ENCODE measurements at places on chromosomes 11 and 22. TPM values are rescaled to one million over a fixed set of nuclear protein-coding genes. Genes with fewer than 3 reads are reported as not detected.

GRCh38 chr11:13782390-13783075, 114.1 kb downstream of the FAR1 start:
- H3K4me3 ChIP-seq = no peak overlapping the region
- H3K4me1 ChIP-seq = no peaks in the 10 kb centered on the region
- DNase-seq = no peak
- no peaks in the 10 kb centered on the region for H3K36me3 ChIP-seq
- no peaks in the 10 kb centered on the region for H3K27me3 ChIP-seq
- no peak overlapping the region for H3K27ac ChIP-seq

DNA sequence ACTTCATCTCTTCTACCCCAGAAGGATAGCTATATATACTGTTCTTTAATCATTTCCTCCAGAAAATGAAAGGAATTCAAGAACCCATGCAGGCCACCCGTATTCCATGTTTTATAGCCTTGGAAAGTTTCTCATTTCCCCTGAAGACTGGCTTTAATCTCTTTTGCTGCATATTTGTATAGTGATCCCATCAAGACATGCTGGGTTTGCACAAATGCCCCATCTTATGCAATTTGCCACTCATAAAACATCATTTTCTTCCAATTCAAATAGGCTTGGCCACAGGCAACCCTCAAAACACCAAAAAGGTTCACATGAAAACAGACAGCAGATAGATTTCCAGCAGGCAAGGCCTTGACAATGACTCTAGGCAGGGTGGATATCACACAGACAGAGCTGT, 28.3 kb upstream of the APOA1 start:
- no peak for DNase-seq
- H3K4me3 ChIP-seq = no peak overlapping the region
- peaks cover 15% of the 10 kb centered on the region for H3K36me3 ChIP-seq

GRCh38 chr22:46121523-46122287, 28.6 kb upstream of the PPARA start:
- no peak overlapping the region for H3K27ac ChIP-seq
- no peak overlapping the region for H3K4me3 ChIP-seq
- no peaks in the 10 kb centered on the region for H3K36me3 ChIP-seq
- no peaks in the 10 kb centered on the region for H3K27me3 ChIP-seq
- no peak for DNase-seq

- no peak overlapping the region for H3K27ac ChIP-seq
- H3K27me3 ChIP-seq = no peaks in the 10 kb centered on the region
- no peak for DNase-seq
Observed at GRCh38 chr11:78453140-78453935, 35.7 kb upstream of the GAB2 start.

Gene MYO7A
- 27.9 TPM for total RNA-seq

GRCh38 chr11:10686311-10686710, 7.2 kb downstream of the IRAG1 start:
- H3K4me1 ChIP-seq = peaks cover 12% of the 10 kb centered on the region
- DNase-seq = no peak
- no peaks in the 10 kb centered on the region for H3K27me3 ChIP-seq
- H3K36me3 ChIP-seq = peaks cover 7% of the 10 kb centered on the region
- no peak overlapping the region for H3K4me3 ChIP-seq
- H3K27ac ChIP-seq = peak overlapping the region; percentile 13

- no peaks in the 10 kb centered on the region for H3K36me3 ChIP-seq
- H3K27me3 ChIP-seq = no peaks in the 10 kb centered on the region
- H3K27ac ChIP-seq = no peak overlapping the region
Observed at GRCh38 chr11:105732611-105733010, 122.7 kb downstream of the GRIA4 start.

Gene OR4A16
- not detected for total RNA-seq

- H3K27ac ChIP-seq = no peak overlapping the region
- no peaks in the 10 kb centered on the region for H3K27me3 ChIP-seq
- H3K4me3 ChIP-seq = no peak overlapping the region
Observed at GRCh38 chr22:45612940-45613339, 58.7 kb upstream of the ATXN10 start.

DNA sequence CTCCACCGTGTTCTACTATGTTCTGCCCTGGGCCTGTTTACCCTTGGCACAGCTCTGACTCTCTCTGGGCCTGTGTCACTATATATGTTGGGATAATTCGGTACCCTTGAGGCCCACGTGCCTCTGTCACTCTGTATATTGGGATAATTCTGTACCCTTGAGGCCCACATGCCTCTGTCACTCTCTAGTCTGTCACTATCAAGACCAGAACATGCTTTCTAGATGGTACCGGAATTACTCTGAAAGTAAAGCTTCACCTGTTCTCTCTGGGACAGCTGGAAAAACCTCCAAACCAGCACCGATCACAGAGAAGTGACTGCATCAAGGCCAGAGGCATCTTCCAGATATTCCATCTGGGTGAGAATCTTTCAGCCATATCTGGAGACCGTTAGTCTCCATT, 9.3 kb upstream of the FCHSD2 start:
- H3K36me3 ChIP-seq = no peaks in the 10 kb centered on the region
- no peak overlapping the region for H3K4me3 ChIP-seq
- peak overlapping the region; percentile 24 for H3K27ac ChIP-seq
- H3K27me3 ChIP-seq = no peaks in the 10 kb centered on the region
- DNase-seq = no peak

DNA sequence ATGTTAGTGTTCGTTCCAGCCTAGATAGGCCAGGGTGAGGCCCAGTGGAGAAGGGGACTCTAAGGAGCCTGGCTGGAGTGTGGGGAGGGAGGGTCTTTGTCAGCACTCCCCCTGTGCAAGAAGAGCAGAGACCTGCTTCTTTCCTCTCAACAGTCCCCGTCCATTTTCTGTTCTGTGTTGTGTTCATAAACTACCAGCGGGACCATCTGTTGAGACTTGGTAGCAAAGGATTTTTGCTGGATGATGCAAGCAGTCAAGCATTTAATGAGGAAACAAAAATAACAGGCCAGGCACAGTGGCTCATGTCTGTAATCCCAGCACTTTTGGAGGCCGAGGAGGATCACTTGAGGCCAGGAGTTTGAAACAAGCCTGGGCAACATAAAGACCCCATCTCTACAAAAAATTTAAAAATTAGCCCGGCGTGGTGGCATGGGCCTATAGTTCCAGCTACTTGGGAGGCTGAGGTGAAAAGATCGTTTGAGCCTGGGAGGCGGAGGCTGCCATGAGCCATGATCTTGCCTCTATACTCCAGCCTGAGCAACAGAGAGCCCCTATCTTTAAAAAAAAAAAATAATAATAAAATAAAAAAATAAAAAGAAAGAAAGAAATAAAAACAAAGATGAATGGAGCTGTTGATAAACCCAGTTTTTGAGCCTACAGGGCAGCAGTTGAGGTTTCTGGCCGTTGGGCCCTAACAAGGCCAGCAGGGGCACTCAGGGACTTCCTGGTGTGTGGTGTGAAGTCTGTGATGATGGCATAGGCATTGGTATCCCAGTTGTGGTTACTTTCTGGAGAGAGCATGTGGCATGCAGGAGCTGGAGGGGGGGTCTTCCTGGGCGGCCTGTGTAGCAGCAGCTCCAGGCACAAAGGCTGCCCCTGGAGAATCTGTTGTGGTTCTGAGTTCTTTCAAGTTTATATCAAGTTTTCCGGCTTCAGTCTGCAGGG, 1.7 kb upstream of the TXNRD2 start:
- peaks cover 2% of the 10 kb centered on the region for H3K4me1 ChIP-seq
- no peaks in the 10 kb centered on the region for H3K36me3 ChIP-seq
- no peak overlapping the region for H3K4me3 ChIP-seq
- no peaks in the 10 kb centered on the region for H3K27me3 ChIP-seq

DNA sequence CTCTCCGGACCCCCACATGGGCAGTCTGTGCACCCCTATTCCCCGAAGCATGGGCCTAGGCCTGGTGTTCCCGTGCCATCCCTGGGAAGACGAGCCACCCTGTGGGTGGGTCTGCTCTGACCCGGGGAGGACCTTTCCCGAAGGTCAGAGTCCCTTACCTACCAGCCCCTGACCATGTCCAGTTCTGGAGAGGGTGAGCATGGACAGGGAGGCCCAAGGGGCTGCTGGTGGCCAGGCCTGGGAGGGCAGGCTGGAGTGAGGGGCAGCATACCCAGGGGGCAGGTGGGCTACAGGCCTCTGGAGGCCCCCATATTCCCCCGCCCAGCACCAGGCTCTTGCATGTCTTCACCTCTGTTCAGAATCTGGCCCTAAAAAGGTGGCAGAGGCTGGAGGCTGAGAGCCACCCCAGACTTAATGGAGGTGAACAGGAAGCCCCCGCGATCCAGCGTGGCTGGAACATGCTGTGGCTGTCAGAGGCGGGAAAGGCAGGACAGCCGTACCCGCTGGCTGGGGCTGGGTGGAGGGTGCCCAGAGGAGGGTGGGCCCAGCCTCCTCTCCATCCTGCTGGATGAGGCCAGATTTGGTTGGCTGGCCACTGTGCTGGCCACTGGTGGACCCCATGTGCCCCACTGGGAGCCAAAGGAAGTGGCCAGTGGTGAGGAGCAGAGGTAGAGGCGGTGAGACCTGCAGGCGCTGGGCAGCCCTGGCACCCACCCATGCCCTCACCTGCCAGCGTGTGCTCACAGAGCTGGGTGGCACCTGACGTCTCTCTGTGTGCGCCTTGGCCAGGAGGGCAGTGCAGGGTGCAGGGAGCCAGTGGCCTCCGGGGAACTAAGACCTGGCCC, 11.2 kb upstream of the SYT8 start:
- H3K4me1 ChIP-seq = no peaks in the 10 kb centered on the region
- H3K27ac ChIP-seq = no peak overlapping the region
- H3K27me3 ChIP-seq = no peaks in the 10 kb centered on the region
- no peaks in the 10 kb centered on the region for H3K36me3 ChIP-seq
- no peak for DNase-seq
- no peak overlapping the region for H3K4me3 ChIP-seq

- H3K27ac ChIP-seq = no peak overlapping the region
- H3K36me3 ChIP-seq = peaks cover 11% of the 10 kb centered on the region
- no peaks in the 10 kb centered on the region for H3K27me3 ChIP-seq
- H3K4me3 ChIP-seq = no peak overlapping the region
- no peak for DNase-seq
- peaks cover 3% of the 10 kb centered on the region for H3K4me1 ChIP-seq
Observed at GRCh38 chr22:26474682-26475081, 8.9 kb downstream of the HPS4 start.

Gene ISX
- not detected for total RNA-seq

GRCh38 chr11:15621565-15621964, 506.8 kb downstream of the INSC start:
- no peak for DNase-seq
- H3K27me3 ChIP-seq = no peaks in the 10 kb centered on the region
- no peaks in the 10 kb centered on the region for H3K36me3 ChIP-seq
- H3K4me3 ChIP-seq = no peak overlapping the region
- H3K27ac ChIP-seq = no peak overlapping the region
- H3K4me1 ChIP-seq = no peaks in the 10 kb centered on the region

Gene CST6
- 14.0 TPM for total RNA-seq

GRCh38 chr11:131998020-131998419, 627.6 kb downstream of the NTM start:
- H3K4me1 ChIP-seq = no peaks in the 10 kb centered on the region
- no peaks in the 10 kb centered on the region for H3K27me3 ChIP-seq
- no peak overlapping the region for H3K4me3 ChIP-seq
- no peak for DNase-seq
- no peaks in the 10 kb centered on the region for H3K36me3 ChIP-seq

DNA sequence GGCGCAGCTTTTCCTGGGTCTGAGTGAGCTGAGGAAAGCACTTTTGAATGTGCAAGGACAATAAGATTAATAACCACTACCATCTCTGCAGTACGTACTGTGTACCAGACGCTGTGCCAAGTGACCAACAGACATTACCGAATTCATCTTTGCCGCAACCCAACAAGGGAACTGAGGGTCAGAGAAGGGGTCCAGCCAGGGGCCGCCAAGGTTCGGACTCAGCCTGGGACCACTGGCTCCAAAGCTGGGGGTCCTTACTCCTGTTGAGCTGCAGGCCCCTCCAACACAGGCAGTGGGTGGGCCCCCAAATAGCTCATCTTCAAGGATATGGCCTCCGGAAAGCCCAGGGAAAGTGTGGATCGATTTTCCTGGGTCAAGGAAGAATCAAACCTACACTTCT, 55.0 kb upstream of the EMID1 start:
- H3K27me3 ChIP-seq = no peaks in the 10 kb centered on the region
- H3K36me3 ChIP-seq = no peaks in the 10 kb centered on the region
- no peak overlapping the region for H3K4me3 ChIP-seq
- H3K4me1 ChIP-seq = no peaks in the 10 kb centered on the region

Gene SLC37A2
- total RNA-seq = 11.8 TPM

Gene KDELR3
- total RNA-seq = 24.0 TPM

DNA sequence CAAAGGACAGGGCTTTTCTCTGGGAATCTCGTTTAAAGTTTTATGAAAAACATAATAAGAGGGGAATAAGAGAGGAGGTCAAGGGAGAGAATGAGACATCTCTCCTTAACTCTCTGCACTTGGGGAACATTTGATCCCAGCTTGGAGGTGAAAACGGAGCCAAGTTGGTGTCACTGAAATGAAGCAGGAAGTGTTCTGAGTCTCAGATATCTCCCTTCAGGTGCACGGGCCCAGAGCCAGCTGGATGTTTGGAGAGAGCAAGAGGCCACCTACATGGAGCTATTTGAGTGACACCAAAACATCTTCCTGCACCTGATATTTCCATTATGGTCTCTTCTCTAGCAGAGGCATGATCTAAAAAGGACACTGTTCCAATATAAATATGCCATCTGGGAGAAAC, 85.7 kb downstream of the BLID start:
- peaks cover 2% of the 10 kb centered on the region for H3K4me1 ChIP-seq
- H3K27me3 ChIP-seq = no peaks in the 10 kb centered on the region
- H3K27ac ChIP-seq = no peak overlapping the region
- H3K36me3 ChIP-seq = peaks cover 2% of the 10 kb centered on the region
- H3K4me3 ChIP-seq = no peak overlapping the region

DNA sequence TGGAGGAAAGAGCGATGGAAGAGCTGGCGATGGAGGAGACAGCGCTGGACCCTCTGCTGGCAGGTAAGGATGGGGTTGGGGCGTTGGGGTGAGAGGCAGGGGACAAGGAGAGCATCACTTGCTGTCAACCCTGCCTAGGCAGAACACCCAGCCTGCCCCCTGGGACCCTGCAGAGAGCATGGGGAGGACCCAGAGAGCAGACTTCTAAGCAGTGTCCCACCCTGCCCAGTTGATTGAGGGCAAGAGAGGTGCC, 111.6 kb upstream of the ANO1 start:
- no peak overlapping the region for H3K27ac ChIP-seq
- no peaks in the 10 kb centered on the region for H3K4me1 ChIP-seq
- DNase-seq = no peak
- no peaks in the 10 kb centered on the region for H3K36me3 ChIP-seq

Gene GAL3ST1
- 2.0 TPM for total RNA-seq

Gene CRKL
- total RNA-seq = 36.2 TPM
